ENCODE measurements at places on chromosomes 7 and 10.

GRCh38 chr7:150685219-150686029 lies at the start of gene GIMAP2:
Gene GIMAP2 (plus strand): TSS chr7:150685706. CDS start chr7:150687060, 1,354 bp downstream.
- peak; percentile 93 for ATAC-seq

DNA sequence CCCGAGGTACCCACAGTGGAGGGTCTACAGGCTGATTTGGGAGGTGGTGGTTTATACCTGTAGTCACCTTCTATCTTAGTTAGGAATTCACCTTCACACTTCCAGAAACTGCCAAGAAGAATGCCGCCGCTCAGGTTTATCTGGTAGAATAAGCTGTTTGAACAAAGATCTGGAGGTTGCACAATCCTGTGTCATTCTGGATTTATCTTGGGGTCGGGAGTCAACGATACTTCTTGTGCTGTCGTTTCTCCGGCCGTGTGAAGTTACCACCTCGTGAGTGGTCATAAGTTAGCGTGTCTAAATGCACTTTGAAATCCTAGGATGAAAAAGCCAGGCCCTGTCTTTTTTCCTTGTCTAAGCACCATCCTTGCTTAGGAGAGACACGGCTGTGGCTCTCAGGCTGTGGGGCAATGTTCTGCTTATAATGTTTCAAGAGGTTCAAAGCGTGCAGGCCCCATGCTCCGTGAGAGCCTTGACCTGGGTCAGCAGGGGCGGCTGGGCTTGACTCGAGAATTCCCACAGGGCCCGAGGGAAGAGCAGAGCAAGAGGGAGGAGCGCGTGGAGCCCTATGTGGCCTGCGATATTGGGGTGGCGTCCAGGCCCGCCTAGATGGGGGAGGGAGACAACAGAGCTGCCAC lies 35.5 kb downstream of the GRIFIN start:
- ATAC-seq = no peak

- ATAC-seq = no peak
Observed at GRCh38 chr7:7416031-7416858, 119.4 kb downstream of the COL28A1 start.

- ATAC-seq = no peak
Observed at GRCh38 chr10:5512331-5512730, 12.4 kb upstream of the CALML3 start.

- ATAC-seq = peak; percentile 85
Observed at GRCh38 chr7:71733107-71733870, 601.3 kb downstream of the GALNT17 start.

DNA sequence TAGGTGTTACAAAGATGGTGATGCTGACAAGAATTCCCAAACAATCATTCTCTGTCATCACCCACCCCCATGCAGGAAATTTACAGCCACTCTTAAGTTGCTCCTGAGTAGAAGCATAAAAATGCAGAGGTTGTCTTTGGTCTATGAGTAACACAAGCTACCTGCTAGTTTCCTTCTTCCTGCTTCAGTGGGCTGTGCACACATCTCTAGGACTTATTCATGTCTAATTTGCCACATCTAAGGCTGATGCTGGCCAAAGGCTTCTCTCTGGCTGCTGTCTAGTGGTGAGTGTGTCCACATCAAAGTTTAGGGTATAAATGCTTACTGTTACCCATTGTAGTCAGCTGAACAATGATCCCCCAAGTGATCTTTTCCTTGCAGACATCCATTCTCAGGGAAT lies 662.5 kb downstream of the TYW1 start:
- no peak for ATAC-seq

- no peak for ATAC-seq
Observed at GRCh38 chr10:94137747-94138146, 144.0 kb downstream of the PLCE1 start.

DNA sequence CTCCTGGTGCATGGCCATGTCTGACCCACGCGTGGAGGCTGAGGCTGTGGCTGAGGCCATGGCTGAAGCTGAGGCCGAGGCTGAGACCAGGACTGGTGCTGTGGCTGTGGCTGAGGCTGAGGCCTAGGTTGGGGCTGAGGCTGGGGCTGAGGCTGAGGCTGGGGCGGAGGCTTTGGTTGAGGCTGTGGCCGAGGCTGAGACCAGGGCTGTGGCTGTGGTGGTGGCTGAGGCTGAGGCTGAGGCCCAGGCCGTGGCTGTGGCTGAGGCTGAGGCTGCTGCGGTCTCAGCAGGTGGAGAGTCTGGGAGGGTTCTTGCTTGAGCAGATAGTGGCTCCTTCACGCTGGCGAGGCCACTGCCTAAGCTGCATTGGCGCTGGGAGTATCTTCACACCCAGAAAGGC lies 76.4 kb downstream of the WDR37 start:
- ATAC-seq = no peak

DNA sequence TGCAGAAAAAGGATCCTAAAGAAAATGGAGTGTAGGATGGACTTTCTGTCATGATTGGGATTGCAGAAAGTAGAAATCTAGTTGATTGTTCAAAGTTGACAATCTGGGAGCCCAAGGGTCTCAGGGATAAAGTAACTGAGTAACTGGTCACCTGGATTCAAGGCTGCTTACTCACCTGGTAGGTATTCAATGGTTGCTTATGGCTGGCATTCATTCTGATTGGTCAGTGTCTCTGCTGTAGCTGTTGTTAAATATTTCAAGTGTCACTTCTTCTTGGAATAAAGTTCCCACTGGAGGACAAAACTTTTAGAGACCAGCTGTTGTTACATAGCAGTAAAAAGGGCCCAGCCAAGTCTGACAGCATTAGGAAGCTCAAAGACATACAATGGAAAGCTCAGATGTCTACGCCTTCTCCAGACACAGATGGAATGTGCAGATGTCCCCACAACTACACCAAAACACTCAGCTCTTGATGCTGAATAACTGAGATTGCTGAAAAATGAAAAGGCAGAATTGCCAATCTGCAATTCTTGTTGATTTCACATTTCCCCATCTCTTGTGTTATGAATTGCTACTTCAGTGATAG lies 106.9 kb downstream of the ZNF467 start:
- ATAC-seq = no peak

- ATAC-seq = no peak
Observed at GRCh38 chr7:50848203-50848602, 65.5 kb upstream of the GRB10 start.

GRCh38 chr10:14150526-14150925 lies 180.2 kb downstream of the FRMD4A start:
- ATAC-seq = no peak

GRCh38 chr10:45407542-45407941 lies 33.5 kb downstream of the ALOX5 start:
- no peak for ATAC-seq

- no peak for ATAC-seq
Observed at GRCh38 chr10:43897765-43898419, 249.2 kb upstream of the ZNF32 start.

DNA sequence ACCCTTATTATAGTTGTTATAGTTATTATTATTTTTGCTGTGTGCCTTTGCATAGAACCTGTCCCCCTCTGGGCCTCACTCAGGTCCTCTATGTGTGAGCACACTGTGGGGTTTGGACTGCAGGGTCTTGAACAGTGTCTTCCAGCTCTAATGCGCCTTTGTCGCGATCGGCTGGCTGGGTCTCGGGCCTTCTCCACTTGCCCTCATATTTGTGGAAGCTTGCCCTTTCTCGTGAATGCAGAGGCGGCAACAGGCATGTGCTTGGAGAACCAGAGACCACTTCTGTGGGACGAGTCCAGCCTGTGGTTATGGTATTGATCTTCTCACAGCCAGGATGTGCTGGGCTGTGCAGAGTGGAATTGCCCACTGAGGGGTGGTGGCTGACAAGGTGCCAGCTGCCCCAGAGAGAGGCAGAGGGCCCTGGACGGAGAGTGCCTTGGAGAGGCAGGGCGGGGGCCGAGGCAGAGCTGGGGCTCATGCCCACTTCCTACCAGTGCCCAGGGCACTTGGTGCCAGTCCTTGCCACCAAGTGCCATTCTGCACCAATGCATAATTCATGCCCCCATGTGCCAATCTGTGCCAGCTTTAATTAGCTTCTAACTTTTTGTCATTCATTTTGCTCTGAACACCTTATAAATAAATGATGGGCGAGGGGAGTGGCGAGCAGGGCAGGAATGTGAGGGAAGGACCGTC lies 6.8 kb upstream of the CDH23 start:
- ATAC-seq = no peak

DNA sequence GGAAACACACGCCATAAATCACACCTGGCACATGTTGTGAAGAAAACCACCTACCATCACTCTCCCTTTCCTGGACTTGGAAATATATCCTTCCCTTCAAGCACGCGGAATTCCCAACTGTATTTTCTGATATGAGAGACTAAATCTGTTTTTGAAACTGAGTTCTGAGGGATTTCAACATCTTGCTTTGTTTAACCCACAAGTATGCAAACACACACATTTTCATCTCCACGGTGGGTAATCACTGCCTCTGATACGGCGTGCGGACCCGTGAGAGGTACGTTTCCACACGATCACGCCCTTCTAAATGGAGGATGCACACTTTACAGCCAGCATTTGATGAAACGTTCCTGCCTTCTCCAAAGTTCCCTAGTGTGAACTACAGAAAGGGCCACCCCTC lies 83.4 kb downstream of the ZRANB1 start:
- ATAC-seq = no peak

DNA sequence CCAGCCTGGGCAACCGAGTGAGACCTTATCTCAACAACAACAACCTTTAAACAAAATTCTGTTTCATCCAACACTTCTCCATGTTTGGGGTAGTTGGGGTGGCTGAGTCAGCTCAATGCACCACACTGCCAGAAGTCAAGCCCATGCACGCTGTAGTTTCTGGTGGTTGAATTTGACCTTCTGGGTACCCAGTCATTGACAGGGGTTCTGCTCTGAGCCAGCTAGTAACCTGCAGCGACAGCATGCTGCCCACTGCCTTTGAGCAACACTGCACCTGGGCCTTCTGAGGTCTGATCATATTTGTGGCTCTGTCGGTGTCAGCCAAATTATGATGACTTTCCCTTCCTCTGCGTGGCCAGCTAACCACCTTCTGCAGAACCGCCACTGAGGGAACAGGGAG lies 84.6 kb upstream of the ZNF438 start:
- no peak for ATAC-seq

DNA sequence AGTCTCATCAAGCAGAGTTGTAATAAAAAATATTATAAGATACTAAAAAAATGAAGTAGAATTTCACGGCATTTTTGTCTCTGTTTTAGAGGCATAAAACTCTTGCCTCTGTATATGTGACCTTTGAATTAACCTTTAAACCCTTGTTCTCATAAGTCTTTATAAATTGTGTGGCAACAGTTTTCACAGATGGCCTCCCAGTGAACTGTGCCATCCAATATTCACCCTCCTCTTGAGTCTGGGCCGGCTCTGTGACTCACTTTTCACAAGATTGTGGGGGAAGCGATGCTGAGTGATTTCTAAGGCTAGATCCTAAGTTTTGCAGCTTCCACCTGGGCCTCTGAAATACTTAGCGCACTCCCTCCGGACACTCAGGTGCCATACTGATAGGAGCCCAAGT lies 4.6 kb upstream of the USP6NL start:
- no peak for ATAC-seq

DNA sequence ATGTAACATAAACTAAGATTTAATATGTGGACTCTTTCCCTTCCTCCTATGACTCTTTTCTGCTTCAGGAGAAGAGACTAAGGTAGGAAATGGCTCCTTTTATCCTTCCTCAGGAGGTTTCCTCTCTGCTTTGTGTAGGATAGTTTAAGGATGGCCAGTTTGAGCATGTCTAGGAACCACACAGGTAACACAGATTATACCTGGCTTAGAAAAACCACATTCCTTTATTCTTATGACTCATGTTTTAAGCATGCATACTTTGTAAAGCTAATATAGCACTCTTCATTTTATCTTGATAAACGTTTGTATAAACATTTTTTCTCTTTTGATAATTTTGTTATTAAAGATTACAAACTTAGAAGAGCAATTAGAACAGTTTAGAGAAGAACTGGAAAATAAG lies 57.8 kb downstream of the CYP51A1 start:
- ATAC-seq = peak; percentile 20

GRCh38 chr7:128876586-128876977 lies 13.9 kb downstream of the ATP6V1F start:
- ATAC-seq = no peak

- ATAC-seq = no peak
Observed at GRCh38 chr10:93844979-93845626, 48.7 kb upstream of the SLC35G1 start.

GRCh38 chr10:131679926-131680325 lies 220.9 kb upstream of the PPP2R2D start:
- no peak for ATAC-seq

GRCh38 chr10:103276896-103277712 lies at the start of gene INA:
Gene INA (plus strand): TSS chr10:103277138. CDS start chr10:103277212, 74 bp downstream.
- peak; percentile 64 for ATAC-seq

DNA sequence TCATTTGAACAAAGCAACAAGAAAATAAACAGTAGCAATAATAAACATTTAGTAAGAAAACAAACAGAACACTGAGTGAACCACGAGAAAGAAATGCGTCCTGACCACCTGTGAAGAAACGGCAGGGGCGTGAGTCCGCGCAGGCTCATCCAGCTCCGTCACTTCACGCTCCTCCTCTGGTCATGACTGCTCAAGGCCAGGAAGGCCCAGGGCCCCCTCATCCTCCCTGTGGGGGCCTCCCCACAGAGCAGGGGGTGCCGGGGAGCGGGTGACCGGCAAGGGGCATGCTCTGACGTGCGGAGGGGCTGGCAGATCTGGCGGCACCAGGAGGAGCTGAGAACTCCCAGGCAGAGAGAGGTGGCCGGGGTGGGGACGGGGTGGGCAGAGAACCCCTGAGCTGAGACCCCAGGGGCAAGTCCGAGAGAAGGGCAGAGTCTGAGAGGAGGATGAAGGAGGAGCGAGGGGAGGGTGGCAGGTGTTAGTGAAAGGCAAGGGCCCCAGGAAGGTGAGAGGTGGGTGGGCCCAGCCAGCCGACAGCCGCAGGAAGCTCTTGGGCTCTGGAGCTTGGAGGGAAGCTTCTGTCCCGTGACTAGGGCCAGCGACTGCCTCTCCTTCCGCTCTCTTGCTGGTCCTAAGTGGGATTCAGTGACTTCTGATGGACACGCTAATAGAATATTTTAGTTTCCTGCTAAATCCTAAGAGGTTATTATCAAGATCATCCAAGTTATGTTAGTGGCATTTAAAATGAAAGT lies 223.9 kb downstream of the TCERG1L start:
- ATAC-seq = no peak

- ATAC-seq = no peak
Observed at GRCh38 chr7:51069411-51070083, 247.1 kb downstream of the COBL start.

- no peak for ATAC-seq
Observed at GRCh38 chr7:50748472-50748871, 34.2 kb downstream of the GRB10 start.

DNA sequence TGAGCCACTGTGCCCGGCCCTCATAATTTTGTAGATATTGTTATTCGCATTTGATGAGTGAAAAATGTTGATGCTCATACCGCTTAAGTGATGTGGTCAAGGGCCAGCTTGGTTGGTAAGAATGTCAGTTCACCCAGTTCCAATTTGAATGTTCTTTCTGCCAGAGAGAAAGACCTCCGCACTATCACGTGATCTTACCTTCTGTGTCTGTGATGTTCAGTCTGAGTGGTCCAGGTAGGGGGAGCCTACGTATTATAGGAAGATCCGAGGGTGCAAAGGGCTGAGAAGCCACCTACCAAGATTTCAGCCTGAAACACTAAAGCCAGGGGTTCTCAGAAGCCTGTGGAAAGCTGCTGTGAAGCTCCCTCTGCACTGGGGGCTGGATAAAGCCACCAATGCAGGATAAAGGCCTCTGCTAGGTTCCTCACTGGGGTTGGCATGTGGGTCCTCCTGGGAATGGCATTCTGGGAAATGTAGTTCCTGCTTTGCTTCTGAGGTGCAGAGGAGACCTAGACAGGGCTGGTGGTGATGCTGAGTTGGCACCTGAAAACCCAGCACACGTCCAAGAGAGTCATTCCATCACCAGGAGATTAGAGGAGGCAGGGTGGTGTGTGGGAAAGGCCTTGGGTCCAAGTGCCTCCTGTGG lies 64.7 kb upstream of the AOAH start:
- no peak for ATAC-seq

GRCh38 chr10:112059220-112059619 lies 124.3 kb downstream of the GPAM start:
- no peak for ATAC-seq

Measured in SK-N-SH treated with all-trans-retinoic acid at 6 μM for 48 hours (cell line).